ENCODE measurements at places on chromosomes 6 and 20. TPM values are rescaled to one million over a fixed set of nuclear protein-coding genes. Genes with fewer than 3 reads are reported as not detected.

DNA sequence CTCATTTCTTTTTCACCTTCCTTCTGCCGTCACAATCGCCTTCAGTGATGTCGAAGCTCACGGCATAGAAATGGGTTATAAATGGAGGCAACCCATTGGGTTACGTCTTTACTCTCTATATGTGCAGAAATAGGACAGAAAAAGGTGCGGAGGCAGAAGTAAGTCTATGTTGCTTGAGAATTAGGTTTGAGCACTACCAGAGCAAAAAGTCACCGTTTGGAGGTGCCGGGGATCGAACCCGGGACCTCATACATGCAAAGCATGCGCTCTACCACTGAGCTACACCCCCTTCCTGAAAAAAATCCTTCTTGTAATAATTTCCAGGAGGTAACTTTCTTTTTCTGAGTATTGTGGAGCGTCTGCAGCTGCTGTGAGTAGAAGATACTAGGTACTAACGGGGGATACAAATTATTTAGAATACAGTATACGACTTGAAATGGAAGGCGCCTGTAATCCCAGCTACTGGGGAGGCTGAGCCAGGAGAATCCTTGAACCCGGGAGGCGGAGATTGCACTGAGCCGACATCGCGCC is 134.2 kb downstream of the TRIM27 start:
- H3K27ac ChIP-seq = no peak overlapping the region
- peaks cover 24% of the 10 kb centered on the region for H3K4me1 ChIP-seq
- DNase-seq = no peak
- H3K36me3 ChIP-seq = peaks cover 13% of the 10 kb centered on the region
- H3K4me3 ChIP-seq = peak overlapping the region; percentile 58

- peak overlapping the region; percentile 89 for H3K27ac ChIP-seq
- H3K36me3 ChIP-seq = peaks cover 72% of the 10 kb centered on the region
- H3K27me3 ChIP-seq = no peaks in the 10 kb centered on the region
- H3K4me3 ChIP-seq = peak overlapping the region; percentile 87
- peaks cover 70% of the 10 kb centered on the region for H3K4me1 ChIP-seq
These were observed 3.9 kb downstream of the PLCG1 start for GRCh38 chr20:41141153-41141815.

- H3K4me1 ChIP-seq = peaks cover 59% of the 10 kb centered on the region
- H3K27ac ChIP-seq = no peak overlapping the region
- DNase-seq = no peak
- H3K27me3 ChIP-seq = peaks cover 23% of the 10 kb centered on the region
- no peak overlapping the region for H3K4me3 ChIP-seq
- peaks cover 12% of the 10 kb centered on the region for H3K36me3 ChIP-seq
These were observed 2.1 kb downstream of the CALHM6 start for GRCh38 chr6:116463301-116463700.

GRCh38 chr6:13286181-13286580 is 42.2 kb downstream of the TBC1D7 start:
- no peak overlapping the region for H3K4me3 ChIP-seq
- no peak for DNase-seq
- H3K36me3 ChIP-seq = peaks cover 23% of the 10 kb centered on the region
- no peaks in the 10 kb centered on the region for H3K4me1 ChIP-seq
- no peaks in the 10 kb centered on the region for H3K27me3 ChIP-seq

GRCh38 chr6:111870051-111870741 is 3.1 kb downstream of the FYN start:
- peaks cover 36% of the 10 kb centered on the region for H3K36me3 ChIP-seq
- peak overlapping the region; percentile 96 for H3K4me3 ChIP-seq
- no peaks in the 10 kb centered on the region for H3K27me3 ChIP-seq
- H3K27ac ChIP-seq = peak overlapping the region; percentile 95

DNA sequence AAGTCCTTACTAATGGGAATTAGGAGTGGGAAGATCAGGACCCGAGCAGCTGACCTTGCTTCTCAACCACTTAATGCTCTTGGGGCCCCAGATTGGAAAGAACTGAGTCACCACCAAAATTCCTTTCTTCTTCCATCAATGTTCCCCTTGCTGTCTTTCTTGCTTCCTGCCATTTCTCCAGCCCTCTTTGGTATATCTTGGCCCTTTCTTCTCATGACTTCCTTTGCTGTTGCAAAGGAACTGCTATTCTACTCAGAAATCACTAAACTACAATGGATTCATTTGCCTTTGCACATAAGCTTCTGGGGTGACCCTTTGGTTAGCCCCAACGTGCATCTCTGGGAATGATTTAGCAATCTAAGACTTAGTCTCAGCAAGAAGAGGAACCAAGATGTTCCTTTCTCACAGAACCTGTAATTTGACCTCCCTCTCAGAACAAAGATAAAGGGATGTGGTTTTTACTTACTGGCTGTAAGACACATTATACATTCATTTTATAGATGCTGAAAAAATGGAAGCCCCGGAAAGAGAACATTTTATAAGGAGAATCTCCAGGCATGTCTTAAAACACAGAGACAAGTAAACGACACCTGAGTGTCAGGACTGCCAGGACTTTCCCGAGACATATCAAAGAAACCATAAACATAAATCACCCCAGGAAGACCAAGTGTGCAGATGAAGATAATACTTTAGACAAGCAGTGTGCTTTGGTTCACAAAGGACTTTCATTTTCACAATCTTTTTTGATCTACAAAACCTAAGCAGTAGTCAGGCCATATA is 99.0 kb upstream of the TNFAIP3 start:
- no peak for DNase-seq
- no peaks in the 10 kb centered on the region for H3K27me3 ChIP-seq
- peak overlapping the region; percentile 54 for H3K4me3 ChIP-seq
- peaks cover 6% of the 10 kb centered on the region for H3K36me3 ChIP-seq

DNA sequence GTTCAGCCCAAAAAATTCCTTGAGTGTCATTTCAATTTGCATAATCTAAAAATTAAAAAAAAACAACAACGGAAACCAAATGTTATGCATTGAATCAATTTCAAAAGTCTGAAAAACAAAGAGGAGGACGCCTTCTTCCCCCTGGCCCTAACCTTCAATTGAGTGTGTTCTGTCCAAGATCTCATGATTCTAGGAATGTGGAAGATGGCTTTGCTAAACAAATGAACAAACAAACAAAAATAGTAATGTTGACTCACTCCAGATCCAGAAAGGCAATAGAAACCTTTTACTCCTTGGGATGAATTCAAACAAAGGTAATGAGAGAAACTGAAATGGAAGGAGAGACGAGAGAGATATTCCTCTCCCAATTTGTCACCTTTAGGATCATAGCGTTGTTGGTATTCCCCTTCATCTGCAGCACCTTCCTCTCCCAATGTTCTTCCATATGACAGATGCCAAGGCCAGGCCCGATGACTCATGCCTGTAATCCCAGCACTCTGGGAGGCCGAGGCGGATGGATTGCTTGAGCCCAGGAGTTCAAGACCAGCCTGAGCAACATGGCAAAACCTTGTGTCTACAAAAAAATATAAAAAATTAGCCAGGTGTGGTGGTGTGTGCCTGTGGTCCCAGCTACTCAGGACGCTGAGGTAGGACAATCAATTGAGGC is 109.2 kb upstream of the ADGRF1 start:
- H3K4me1 ChIP-seq = no peaks in the 10 kb centered on the region
- H3K4me3 ChIP-seq = no peak overlapping the region
- DNase-seq = no peak
- no peak overlapping the region for H3K27ac ChIP-seq

- no peak overlapping the region for H3K27ac ChIP-seq
- no peaks in the 10 kb centered on the region for H3K4me1 ChIP-seq
- no peak overlapping the region for H3K4me3 ChIP-seq
These were observed 89.2 kb upstream of the HIVEP1 start for GRCh38 chr6:11922901-11923300.

DNA sequence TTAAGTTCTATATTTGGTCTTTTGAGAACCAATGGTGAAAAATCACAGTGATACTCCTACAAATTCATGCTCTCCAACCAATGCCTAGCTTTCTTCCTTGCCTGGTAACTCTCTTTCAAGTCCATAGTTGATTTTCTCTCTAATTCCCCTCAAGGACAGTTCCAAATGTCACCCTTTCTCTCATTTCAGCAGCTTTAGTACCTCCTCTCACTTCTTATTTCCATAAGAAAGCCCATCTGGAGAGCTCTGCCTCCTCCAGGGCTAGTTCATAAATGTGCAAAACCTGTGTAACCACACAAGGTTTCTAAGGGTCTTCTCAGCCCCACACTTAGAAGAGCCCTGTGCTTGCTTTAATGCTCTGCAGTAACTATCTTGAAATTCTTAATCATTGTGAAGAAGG is 155.4 kb upstream of the PLCB4 start:
- H3K27me3 ChIP-seq = no peaks in the 10 kb centered on the region
- H3K4me3 ChIP-seq = no peak overlapping the region
- no peak for DNase-seq
- H3K27ac ChIP-seq = no peak overlapping the region
- no peaks in the 10 kb centered on the region for H3K36me3 ChIP-seq

SAYSD1 gene
- 15.1 TPM for total RNA-seq

SOBP gene
- 0.31 TPM for total RNA-seq

Data from activated CD4-positive, alpha-beta T cell treated with anti-CD3 and anti-CD28 coated beads, Interleukin-2, amount 10 ng/mL, durations not matched to agents 7 days and 5 days (primary cell).